ENCODE measurements at places on chromosomes 6 and 20.

DNA sequence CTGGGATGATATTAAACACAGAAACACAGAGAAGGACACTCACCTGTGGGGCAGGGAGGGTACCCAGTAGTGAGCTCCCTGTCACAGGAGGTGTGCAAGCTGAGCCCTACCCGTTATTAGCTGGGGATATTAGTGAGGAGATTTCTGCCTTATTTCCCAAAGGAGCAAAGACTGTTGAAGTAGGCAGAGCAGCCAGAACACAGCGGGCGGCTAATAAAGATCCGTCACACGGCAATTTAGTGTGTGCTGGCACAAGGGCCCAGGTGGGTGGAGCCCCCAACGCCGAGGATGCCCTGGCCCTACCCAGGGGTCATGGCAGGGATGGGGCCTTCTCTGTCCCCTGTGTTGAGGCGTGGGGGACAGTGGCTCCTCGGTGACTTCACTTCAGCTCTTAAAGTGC is 8.3 kb downstream of the VSTM2L start:
- no peak for DNase-seq

DNA sequence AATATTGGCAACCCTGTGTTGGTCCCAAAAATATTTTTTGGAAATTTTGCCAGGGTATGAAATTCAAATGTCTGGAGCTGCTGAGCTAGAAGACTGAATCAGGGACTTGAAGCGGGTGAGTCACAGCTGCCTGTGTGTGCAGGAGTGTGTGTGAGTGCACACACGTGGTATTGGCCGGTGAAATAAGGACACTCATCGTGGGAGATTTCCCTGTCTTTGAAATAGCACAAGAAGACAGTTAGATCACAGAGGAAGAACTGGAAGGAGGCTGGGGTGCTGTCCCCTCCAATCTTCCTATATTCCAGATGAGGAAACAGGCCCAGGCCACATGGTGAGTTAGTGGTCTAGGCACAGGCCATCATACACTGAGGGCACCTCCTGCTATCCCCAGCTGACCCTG is 123.8 kb upstream of the MLN start:
- no peak for DNase-seq

DNA sequence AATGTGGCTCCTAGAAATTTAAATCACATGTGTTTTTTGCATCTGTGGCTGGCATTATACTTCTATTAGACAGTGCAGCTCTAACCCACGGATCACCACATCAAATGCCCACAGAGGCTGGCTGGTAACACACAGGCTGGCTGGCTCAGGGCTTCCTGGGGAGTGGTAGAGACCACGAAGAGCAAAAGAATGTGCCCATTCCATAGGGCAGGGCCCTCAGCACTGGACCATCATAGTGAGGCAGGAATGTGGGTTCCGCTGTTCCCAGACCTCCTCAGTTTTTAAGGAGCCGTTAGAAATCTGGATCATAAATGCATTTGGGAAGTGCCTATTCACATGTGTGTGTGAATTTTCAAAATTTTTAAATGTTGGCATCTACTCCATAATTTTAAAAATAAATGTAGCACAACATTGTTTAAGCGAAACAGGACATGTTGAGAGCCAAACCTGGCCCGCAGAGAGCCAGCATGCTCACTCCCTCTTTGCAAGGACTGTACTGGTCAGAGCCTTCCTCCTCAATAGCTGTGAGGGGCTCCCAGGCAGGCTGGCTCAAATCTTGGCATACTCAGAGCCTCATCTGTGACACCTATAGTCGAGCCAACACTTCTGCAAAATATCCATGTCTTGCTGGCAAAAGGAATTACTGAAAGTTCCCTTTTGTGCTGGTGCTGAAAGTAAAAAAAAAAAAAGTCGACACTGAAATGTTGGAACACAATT is 190.5 kb downstream of the FNDC1 start:
- DNase-seq: no peak

- DNase-seq: no peak
These were observed 36.9 kb downstream of the ASXL1 start for GRCh38 chr20:32395066-32395465.

- no peak for DNase-seq
These were observed 298.8 kb downstream of the GMDS start for GRCh38 chr6:1946583-1946982.

DNA sequence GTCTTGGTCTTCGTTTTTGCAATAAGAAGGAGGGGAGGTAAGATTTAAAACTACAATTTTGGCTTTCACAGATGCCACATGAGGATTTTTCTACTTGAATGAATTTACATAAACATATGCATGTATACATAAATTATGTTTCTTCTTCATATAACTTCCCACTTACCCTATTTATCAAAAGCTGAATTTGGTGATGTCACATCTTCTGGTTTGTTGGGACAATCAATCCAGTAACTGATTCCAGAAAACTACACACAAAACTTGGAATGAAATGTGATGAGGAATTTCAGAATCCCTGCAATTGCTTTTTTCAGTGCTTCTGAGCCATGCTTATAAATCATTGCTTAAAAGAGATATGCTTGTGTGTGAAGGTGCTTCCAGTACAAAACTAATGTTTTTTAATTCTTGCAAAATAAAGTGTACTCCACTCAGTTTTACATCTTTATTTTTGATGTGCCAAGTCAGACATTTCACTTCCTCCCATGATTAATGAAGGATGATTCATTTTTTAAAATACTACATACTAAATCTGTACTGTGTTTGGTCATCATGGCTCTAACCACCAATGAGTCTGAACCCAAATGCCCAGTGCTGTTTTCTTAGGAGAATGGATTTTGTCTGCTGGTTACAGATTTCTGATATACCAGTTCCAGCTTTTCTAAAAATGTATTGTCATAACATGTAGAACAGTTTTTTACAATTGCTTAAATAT is 32.1 kb upstream of the RIN2 start:
- no peak for DNase-seq

GRCh38 chr20:10105046-10105445 is 70.3 kb downstream of the ANKEF1 start:
- DNase-seq: no peak

DNA sequence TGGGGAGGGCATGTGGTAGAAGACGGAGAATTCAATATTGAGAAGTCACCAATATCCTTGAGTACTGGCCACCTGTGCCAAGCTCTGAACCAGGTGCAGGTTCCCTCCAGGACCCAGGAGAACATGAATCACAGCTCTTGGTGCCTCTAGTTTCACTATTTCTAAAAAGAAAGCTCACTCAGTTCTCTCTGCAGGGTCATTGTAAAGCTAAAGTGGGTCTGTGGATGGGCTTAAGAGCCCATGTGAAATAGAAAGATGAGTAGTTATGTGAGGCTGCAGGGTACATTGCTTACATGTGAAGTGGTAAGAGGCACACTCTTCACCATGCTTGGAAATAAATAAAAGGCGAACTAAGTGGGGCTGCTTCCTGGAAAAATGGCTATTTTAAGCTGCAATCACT is 43.6 kb downstream of the ZNF831 start:
- no peak for DNase-seq

- no peak for DNase-seq
These were observed 4.2 kb downstream of the SCML4 start for GRCh38 chr6:107819964-107820337.

DNA sequence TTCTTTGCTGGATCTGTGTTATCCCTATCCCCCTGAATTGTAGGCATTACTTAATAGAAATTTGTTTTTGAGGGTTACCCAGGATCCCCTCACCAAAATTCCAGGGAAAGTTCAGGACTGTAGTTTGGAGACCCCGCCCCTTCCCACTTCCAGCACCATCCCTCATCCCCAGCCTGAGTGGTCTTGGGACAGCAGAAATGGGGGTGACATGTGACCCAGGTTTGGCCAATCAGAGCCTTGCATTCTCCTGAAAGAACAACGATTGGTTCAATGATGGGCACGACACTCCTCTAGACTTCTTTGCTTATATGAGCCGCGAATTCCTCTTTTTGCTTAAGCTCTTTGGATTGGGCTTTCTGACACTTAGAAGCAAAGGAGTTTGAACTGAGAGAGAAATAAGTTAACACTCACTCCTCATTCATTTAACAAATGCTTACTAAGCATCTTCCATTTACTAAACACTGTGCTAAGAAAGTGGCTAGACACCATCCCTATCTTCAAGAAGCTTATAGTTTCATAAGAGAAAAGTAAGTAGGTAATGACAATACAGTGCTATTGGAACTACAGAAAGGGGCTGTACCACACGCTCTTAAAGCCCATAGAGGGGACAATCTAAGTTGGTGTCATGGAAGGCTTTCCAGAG is 24.9 kb upstream of the PAQR8 start:
- DNase-seq: no peak

GRCh38 chr6:139905404-139906052 is 531.1 kb upstream of the CITED2 start:
- DNase-seq: no peak

- DNase-seq: no peak
These were observed 301.8 kb downstream of the BTBD9 start for GRCh38 chr6:38337819-38338465.

DNA sequence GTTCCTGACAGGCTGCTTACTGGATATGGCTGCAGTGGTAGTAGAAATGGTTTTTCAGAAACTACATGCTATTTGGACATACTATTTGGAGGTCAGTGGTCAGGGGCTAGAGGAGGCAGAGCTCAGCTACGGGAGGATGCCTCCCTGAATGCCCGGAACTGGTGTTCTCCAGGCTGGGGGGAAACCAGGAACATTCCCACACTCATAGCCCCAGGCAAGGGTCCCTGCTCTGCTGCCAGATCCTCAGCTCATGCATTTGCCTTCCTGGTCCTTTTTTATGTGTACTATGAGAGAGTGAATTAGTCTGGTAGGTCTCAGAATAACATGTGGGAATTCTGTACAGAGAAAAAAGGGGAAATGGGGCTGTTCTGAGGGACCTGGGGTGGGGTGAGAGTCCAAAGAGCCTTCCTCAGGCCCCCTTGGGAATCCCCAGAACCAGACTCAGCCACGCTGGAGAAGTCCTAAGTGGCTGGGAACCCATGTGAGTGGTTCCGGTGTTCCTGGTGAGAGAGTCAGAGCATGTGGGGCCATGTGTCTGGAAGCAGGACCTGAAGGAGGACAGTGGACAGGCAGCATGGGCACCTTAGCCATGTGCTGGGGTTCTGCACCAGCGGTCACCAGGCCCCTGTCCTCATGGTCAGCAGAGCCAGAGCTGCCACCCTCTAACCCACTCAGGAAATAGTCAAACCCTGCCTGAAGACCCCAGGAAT is 58.0 kb upstream of the MYL9 start:
- DNase-seq: no peak

DNA sequence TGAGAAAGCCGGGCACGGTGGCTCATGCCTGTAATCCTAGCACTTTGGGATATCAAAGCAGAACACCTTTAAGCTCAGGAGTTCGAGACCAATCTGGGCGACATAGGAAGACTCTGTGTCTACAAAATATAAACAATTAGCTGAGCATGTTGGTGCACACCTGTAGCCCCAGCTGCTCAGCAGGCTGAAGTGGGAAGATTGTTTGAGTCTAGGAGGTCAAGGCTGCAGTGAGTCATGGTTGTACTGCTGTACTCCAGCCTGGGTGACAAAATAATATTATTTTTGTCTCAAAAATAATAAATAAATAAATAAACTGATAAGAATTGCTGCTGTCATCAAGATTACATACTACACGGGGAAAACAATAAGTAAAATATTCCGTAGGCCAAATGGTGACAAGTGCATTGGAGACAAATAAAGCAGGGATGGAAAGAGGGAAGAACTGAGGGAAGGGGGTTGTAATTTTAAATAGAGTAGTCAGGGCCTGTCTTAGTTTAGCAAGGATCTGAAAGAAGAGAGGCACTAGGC is 14.0 kb upstream of the TOP1 start:
- no peak for DNase-seq

GRCh38 chr20:47701612-47702011 is 83.7 kb downstream of the SULF2 start:
- no peak for DNase-seq

DNA sequence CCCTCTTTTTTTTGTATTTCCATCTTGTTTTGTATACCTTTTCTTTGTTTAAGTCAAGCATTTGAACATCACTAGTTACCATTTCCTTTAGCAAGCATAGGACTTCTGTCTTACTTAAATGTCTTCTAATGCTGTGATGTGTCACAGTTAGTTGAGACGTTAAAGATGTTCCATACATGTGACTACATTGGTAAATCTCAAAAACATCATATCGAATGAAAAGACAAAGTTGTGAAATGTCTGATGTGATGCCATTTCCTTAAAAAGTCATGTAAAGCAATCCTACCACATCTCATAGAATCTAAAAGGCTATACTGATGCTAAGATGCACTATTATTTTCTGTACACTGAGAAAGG is 26.8 kb downstream of the SLC16A10 start:
- no peak for DNase-seq

DNA sequence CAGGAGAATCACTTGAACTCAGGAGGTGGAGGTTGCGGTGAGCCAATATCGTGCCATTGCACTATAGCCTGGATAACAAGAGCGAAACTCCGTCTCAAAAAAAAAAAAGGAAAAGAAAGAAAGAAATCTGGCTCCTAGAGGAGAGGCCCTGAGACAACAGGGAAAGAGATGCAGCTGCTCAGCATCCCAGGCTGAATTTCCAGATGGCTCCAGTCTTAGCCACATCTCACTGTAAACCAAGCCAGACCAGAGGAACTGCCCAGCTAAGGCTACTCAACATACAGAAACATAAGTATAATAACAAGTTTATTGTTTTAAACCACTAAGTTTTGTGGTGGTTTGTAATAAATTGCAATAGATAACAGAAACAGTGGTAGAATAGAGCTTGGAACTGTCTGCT is 38.5 kb upstream of the TASP1 start:
- no peak for DNase-seq

DNA sequence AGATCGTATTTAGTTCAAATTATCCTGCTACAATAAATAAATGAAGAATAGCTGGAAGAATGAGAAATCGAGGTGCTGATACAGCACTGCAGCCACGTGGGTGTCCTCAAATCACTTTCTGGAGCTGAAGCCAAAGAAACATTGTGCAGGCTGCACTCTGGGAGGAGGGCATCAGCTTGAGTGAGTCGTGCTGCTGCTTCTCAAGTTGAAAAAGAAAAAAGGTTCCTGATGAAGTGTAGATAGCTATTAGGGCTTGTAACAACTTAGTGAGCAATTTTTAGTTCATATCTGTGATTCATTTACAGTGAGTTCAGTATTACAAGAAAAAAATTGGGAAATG is 40.5 kb downstream of the DSE start:
- DNase-seq: no peak

DNA sequence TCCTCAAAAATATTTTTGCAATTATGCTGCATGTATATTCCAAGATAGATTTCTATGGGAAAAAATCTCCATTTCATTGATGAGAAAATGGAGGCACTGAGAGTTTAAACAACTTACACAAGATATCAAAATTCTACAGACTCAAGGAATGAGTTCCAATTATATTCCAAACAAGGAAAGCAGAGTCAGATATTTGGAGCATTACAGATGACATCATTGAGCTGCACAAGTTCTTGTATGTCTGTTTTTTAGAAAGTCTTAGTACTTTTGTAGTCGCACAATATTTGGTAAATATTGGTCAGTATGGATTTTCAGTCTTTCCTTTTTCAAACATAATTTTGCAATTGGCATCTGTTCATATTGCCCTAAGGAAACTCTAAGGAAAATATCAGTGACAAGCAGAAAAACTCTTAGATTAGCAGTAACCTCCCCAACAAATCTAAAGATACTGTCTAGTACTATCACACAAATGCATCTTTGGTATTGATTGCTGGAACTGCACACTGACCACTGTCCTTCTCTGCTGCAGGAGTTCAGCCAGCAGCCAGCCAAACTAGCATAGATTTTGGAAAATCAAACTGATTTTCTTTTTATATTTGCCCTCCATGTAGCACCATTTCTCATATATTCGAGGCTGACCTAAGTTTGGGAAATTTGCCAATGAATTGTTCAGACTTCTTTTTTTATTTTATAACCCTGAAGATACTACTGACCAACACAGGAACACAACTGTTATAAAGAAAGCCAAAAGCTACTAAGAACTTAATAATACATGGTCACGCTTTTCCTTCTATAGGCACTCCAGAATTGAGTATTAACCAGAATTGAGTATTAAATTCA is 51.7 kb upstream of the TBX18 start:
- no peak for DNase-seq
